Stimulated activated CD4-positive, alpha-beta T cell treated with anti-CD3 and anti-CD28 coated beads, Interleukin-1b, Interleukin-23, amount 100 ng/mL, for 4 hours (primary cell): ENCODE measurements at places on chromosomes 7 and 10.

DNA sequence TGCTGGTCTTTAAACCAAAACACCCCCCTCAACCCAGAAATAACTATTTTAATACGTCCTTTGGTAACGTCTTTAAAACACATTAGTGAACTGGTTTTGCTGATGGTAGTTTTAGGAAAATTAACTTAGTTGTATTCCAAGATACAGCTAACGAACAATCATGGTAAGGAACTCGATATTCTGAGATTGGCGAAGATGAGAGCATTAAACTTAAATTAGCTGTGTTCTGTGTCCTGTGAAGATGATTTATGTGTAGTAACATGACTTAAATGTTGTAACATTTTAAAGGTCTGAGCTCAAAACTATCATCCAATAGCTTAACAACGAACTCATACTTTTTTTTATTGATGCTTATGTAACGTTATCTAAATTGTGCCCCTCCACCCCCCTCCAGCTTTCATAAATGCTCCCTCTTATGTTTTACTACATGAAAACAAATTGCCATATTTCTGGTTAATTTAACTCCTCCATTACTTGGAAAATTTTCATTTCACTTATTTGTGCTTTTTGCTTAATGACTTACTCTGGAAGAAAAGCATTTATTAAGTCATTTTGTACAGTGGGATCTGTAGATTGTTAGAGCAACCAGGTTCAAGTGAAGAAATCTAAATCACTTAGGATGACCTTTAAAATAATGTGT is 1.7 kb downstream of the SDK1 start:
- no peak for DNase-seq

GRCh38 chr7:133904776-133905175 is 222.4 kb upstream of the LRGUK start:
- DNase-seq, result no peak

DNA sequence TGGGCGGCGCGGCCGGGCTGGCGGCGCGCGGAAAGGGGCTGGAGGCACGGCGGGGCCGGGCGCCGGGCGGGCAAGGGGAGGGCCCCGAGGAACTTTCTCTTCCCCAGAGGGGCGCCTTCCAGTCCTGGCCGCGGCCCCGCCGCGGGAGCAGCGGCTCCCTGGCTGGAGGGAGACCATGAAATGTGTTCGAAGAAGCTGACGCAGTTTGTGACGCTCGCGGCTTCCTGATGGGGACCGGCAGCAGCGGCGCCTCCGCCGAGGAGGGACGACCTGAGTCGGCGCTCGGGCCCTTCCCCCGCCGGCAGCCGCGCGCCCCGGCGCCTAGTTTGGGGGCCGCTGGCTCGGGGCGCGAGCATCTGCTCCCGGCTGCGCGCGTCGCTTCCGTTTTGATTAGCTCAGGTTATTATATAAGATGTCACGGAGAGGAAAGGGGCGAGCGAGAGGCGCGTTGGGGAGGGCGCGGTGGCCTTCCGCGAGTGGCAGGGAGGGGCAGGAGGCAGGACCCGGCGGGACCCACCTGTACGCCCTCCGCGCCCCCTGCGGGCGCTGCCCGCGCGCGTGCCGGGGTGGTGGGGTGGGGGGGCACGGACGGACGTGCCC is 57.1 kb upstream of the PCGF5 start:
- peak; percentile 61 for DNase-seq

GRCh38 chr10:99926925-99927720 is 82.6 kb downstream of the DNMBP start:
- no peak for DNase-seq

GRCh38 chr10:86250399-86250798 is 116.2 kb downstream of the GRID1 start:
- no peak for DNase-seq

DNA sequence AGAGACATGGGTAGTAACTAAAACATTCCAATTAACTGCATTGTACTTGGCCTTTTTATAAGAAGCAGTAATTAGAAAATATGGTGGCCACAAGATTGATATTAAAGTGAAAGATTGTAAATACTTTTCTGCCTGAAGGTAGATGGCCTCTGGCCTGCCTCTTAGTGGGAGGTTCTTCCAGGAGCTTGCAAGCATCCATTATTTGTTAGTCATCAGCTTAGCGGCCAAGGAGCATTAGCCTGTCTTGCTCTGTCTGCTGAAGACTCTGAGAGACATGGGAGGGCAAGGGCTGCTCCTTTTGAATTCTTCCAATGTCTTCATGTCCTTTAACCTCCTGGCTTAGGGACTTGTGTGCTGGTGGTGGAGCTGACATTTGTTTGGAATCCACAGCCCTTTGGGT is 80.4 kb downstream of the TCF7L2 start:
- no peak for DNase-seq

GRCh38 chr7:23226844-23227450 is 19.6 kb upstream of the GPNMB start:
- DNase-seq, result no peak

GRCh38 chr7:99386584-99387238 is 12.2 kb downstream of the ARPC1B start:
- no peak for DNase-seq

DNA sequence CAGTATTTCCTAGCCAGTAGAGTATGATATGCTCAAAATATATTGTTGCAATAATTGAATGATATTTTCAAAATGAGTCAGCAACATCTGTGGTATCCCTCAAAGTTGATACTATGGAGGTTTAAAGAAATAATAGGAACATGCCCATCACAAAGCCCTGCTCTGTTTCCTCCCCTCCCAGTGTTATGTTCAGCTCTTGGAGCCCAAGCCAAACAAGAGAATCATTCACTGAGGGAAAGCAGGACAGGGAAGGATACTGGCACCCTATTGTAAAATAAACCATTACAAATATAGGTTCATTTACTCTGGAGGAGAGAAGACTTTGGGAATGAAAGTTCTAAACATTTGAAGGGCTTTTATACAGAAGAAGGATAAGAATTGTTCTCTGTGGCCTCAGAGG is 37.6 kb downstream of the SORCS3 start:
- DNase-seq, result no peak

DNA sequence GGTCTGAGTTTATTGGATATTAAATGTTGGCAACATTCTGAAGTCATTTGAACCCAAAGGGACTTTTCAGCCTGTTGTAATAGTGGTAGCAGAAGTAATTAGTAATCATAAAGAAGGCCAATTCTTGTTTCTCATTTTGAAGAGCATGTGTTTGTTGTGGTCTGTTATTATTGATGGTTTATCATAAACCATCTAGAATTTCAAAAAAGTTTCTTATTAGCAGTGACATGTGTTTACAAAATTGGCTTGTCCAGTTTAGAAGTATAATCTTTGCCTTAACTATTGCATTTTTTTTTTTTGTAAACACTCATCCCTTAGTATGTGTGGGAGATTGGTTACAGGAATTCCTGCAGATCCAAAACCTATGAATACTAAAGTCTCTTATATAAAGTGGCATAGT is 177.8 kb downstream of the BBS9 start:
- DNase-seq, result no peak

- no peak for DNase-seq
Measured at GRCh38 chr7:19235680-19236079, 90.5 kb upstream of the FERD3L start.

GRCh38 chr7:11843113-11843765 is 11.2 kb upstream of the THSD7A start:
- DNase-seq, result no peak

GRCh38 chr10:130748409-130749057 is 563.0 kb downstream of the TCERG1L start:
- DNase-seq, result no peak

DNA sequence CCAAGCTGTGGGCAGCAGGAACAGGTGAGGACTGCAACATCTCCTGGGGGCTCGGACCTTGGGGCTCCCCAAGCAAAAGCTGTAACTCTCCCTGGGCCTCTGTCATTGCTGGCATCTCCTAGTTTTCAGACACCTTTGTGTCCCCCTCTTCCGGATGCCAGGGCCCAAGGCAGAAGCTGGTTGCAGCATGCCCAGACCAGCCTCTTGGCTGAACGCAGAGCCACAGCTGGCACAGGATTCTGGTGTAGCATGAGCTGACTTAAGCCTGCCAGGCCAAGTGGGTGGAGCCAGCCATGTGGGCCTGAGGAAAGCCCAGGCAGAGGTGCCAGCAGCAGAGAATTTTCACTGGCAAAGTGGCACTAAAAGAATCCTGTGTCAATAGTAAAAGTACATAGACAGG is 43.5 kb downstream of the ZWINT start:
- no peak for DNase-seq

GRCh38 chr10:58177362-58177947 is 90.2 kb downstream of the IPMK start:
- no peak for DNase-seq

- no peak for DNase-seq
Measured at GRCh38 chr10:1299041-1299726, 243.0 kb downstream of the WDR37 start.

GRCh38 chr10:122249991-122250750 is 20.9 kb upstream of the BTBD16 start:
- no peak for DNase-seq

DNA sequence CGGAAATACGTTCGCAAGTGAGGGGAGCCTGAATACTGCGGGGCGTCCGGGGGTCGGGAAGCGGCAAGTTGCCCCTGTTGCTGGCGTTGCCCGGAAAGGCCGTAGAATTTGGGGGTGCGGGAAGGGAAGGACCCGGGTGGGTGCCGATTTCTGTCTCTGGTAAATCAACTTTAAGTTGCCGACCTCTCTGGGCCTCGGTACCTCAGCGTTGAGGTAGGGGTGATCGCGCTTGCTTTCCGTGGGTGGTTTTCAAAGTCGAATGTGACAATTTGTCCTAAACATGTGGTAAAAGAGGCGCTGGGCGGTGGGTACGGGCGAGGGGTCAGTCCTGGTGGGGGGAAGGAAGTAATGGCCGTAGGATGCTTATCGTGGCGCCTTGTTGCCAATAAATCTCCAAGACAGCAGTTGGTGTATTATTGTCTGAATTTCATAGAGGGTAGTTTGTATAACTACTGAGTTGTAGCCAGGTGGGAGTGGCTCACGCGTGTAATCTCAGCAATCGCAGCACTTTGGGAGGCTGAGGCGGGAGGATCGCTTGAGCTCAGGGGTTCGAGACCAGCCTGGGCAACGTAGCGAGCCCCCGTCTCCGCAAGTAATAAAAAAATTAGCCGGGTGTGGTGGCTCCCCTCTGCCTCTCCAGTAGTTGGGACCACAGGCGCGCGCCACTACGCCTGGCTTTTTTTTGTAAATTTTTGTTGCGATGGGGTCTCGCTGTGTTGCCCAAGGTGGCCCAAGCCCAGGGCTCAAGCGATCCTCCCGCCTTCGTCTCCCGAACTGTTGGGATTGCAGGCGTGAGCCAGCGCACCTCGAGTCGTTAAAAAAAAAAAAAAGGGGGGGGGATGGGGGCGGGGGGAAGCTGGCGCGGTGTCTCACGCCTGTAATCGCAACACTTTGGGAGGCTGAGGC is 644 bp downstream of the BUD23 start:
- no peak for DNase-seq

- no peak for DNase-seq
Measured at GRCh38 chr7:73436031-73436929, 2.7 kb downstream of the FZD9 start.

DNA sequence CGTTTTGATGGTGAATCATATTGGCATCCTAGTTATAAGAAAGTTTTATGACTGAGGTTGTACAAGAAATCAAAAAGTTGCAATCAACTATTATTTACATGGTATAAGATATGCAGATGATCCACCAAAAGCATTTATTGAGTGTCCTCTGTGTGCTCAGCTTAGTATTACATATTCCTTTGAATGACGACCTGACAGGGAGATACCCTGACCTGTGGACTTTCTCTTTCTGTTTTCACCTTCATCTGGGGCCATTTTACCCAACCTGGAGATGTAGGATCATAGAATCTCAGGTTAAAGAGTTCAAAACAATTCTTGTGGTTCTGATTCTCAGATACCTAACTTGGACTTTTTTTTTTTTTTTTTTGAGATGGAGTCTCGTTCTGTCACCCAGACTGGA is 269.1 kb upstream of the SORCS1 start:
- no peak for DNase-seq

DNA sequence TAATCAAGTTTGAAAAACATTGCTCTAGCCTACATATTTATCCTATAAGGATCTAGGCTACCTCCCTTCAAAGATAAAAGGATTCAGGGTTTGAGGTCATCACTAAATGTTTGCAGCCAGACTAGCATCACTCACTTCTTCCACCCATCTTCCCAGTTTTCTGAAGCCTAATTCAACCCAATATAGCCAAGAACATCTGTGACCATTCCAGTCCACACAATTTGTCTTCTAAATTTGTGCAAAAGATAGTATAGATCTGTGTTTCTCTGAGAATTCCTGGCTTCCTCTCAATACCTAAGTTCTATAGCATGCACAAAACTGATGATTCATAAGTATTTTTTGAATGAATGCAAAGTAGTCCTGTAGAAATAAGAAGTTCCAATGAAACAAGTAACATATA is 103.0 kb upstream of the CDK1 start:
- no peak for DNase-seq

- peak; percentile 4 for DNase-seq
Measured at GRCh38 chr7:30412782-30413504, 65.6 kb downstream of the NOD1 start.

DNA sequence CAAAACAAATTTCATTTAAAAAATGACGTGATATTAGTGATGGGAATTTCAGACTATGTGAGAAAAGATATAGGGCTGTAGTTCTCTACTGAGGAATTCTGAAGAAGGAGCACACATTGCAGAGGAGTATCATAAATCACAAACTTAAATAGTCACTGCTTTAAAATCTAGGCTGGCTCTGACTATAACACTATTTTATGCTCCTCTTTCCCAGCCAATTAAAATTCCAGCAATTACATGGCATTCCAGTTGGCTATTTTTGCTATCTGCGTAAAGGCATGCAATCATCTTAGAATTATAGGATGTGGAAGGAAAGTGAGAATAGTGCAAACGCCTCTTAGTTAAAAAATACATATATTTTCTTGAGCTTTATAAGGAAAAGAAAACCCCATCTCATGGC is 123.1 kb downstream of the GNAI1 start:
- no peak for DNase-seq

DNA sequence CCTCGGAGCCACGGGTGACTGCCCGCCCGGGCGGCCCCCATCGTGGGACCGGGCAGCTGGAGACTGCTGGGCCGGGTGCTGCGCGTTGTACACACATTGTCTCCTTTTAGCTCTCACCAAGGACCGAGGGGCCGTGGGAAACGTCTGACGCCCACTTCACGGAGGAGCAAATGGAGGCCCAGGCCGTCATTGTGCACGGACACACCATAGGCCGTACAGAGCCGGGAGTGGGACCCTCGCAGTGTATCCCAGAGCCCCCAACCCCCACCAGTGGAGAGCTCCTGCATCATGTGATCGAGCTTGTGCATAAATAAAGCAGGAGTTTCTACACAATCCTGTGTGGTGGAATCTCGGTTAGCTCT is 722 bp downstream of the DENND10 start:
- no peak for DNase-seq

DNA sequence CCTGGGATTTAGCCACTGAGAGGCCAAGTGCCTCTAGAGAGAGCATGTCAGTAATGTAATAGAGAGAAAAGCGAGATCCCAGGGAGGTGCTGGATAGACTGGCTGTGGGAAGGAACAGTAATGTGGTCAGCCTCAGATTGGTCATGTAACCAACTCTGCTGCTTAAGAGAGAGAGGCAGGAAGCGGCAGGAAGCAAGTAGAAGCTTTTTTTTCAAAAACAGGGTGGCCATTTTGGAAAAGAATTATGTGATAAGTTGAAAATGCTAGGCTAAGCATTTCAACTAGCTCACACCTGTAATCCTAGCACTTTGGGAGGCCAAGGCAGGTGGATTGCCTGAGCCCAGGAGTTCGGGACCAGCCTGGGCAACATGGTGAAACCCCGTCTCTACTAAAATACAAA is 3.7 kb upstream of the PCOLCE start:
- DNase-seq, result no peak
